Osteocyte (in vitro differentiated cells): ENCODE measurements at places on chromosomes 7 and 10. TPM values are rescaled to one million over a fixed set of nuclear protein-coding genes. Genes with fewer than 3 reads are reported as not detected.

SPDYE1 gene
- not detected in 2 replicates for total RNA-seq

GRCh38 chr7:66502230-66503035, 126.2 kb upstream of the KCTD7 start:
- peaks cover 2% of the 10 kb centered on the region for H3K36me3 ChIP-seq
- no peak overlapping the region for H3K4me3 ChIP-seq
- H3K27me3 ChIP-seq: no peaks in the 10 kb centered on the region
- no peak overlapping the region for H3K27ac ChIP-seq
- H3K4me1 ChIP-seq: no peaks in the 10 kb centered on the region
- no peak for DNase-seq

GRCh38 chr7:88395715-88396114, 89.0 kb upstream of the STEAP4 start:
- DNase-seq: no peak
- H3K4me1 ChIP-seq: no peaks in the 10 kb centered on the region
- no peak overlapping the region for H3K27ac ChIP-seq
- no peaks in the 10 kb centered on the region for H3K27me3 ChIP-seq
- no peaks in the 10 kb centered on the region for H3K36me3 ChIP-seq
- no peak overlapping the region for H3K4me3 ChIP-seq

CCDC136 gene
- 10.8 and 13.3 TPM in 2 replicates for total RNA-seq

CELF2 gene
- 33.8 and 35.8 TPM in 2 replicates for total RNA-seq

GRCh38 chr7:40700653-40701421, 566.0 kb downstream of the SUGCT start:
- DNase-seq: no peak
- no peaks in the 10 kb centered on the region for H3K27me3 ChIP-seq

GRCh38 chr10:4504550-4504949, 321.5 kb upstream of the AKR1E2 start:
- H3K4me1 ChIP-seq: peaks cover 9% of the 10 kb centered on the region
- DNase-seq: no peak
- no peak overlapping the region for H3K4me3 ChIP-seq

DUSP5 gene
- total RNA-seq: 11.0 and 16.1 TPM in 2 replicates

GRCh38 chr7:26657686-26658388, 206.6 kb downstream of the SKAP2 start:
- H3K4me3 ChIP-seq: no peak overlapping the region
- DNase-seq: no peak
- no peak overlapping the region for H3K27ac ChIP-seq
- no peaks in the 10 kb centered on the region for H3K36me3 ChIP-seq

GRCh38 chr7:129769866-129770808, 158.6 kb downstream of the NRF1 start:
- H3K4me1 ChIP-seq: no peaks in the 10 kb centered on the region
- no peak overlapping the region for H3K27ac ChIP-seq
- no peaks in the 10 kb centered on the region for H3K27me3 ChIP-seq
- H3K4me3 ChIP-seq: no peak overlapping the region

DNA sequence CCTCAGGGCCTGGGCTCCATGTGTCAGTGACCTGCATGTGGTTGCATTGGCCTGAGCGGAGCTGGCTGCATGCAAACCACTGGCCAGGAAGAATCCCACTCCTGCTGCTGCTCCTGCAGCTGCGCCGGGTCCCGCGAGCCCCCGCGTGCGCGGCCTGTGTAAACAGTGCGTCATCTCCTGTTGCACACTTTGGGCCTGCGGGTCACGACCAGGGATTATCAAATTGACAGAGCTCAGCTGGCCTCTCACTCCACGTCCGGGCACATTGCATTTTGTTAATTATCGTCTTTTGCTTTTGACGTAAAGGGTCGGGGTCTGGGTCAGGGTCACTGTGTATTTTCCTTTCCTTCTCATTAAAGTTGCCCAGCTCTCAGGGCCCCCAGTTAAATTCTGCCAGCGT, 132.6 kb downstream of the RGS10 start:
- DNase-seq: no peak
- H3K27me3 ChIP-seq: no peaks in the 10 kb centered on the region
- H3K4me1 ChIP-seq: peaks cover 54% of the 10 kb centered on the region
- H3K4me3 ChIP-seq: no peak overlapping the region

OR6B1 gene
- not detected in 2 replicates for total RNA-seq

GRCh38 chr10:11673346-11674280, 62.2 kb upstream of the USP6NL start:
- no peak for DNase-seq
- no peak overlapping the region for H3K27ac ChIP-seq
- H3K27me3 ChIP-seq: peaks cover 15% of the 10 kb centered on the region
- no peaks in the 10 kb centered on the region for H3K36me3 ChIP-seq

- H3K4me3 ChIP-seq: no peak overlapping the region
- H3K4me1 ChIP-seq: peaks cover 8% of the 10 kb centered on the region
- no peak for DNase-seq
- peak overlapping the region; percentile 85 for H3K27ac ChIP-seq
Observed at GRCh38 chr10:13659887-13660550, 73.3 kb downstream of the PRPF18 start.

DNA sequence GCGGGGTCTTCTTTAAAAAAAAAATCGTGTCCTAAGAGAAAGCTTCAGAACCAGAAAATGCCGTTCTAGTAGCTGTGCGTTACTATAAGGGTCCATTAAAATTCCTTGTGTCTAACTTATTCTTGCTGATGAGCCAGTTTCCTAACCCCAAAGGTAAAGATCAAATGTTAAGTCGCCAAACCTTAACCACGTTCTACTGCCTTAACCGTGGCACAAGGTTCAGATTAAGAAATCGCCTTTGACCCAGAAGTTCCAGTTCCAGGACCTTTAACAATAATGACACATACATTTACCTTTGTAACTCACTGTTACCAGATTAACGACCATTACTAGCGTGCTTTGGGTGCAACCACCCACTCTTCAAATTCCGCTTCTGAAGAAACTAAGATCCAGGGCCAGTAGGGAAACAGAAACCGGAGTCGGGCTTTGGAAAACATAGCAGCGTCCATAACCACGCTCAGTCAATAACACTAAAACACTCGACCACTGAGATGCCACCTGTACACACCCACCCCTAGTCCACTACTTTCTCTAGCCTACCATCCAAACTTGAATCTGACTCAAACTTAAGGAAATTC, 620 bp downstream of the BET1 start:
- no peak for DNase-seq
- H3K4me3 ChIP-seq: peak overlapping the region; percentile 98
- H3K36me3 ChIP-seq: peaks cover 12% of the 10 kb centered on the region
- H3K27me3 ChIP-seq: peaks cover 14% of the 10 kb centered on the region

- H3K36me3 ChIP-seq: no peaks in the 10 kb centered on the region
- H3K27ac ChIP-seq: no peak overlapping the region
- no peaks in the 10 kb centered on the region for H3K27me3 ChIP-seq
Observed at GRCh38 chr10:106479636-106480035, 684.9 kb downstream of the SORCS1 start.
